ENCODE measurements at places on chromosomes 4 and X. TPM values are rescaled to one million over a fixed set of nuclear protein-coding genes. Genes with fewer than 3 reads are reported as not detected.
A peak's percentile ranks its signal among the peaks of the same experiment; 100 is the strongest.

GRCh38 chr4:95318483-95318882, 230.3 kb downstream of the UNC5C start:
- no peak for DNase-seq

- DNase-seq: no peak
Measured at GRCh38 chr4:177349191-177349590, 39.5 kb downstream of the NEIL3 start.

- no peak for DNase-seq
Measured at GRCh38 chrX:113330416-113330815, 489.8 kb upstream of the AMOT start.

GRCh38 chr4:75630174-75630936, at the start of gene CDKL2:
TSS of gene CDKL2 (minus strand) at chr4:75630528. CDS start at chr4:75625988, 4,540 bp downstream.
- peak; percentile 92 for DNase-seq

GRCh38 chrX:29842552-29842951, 372.8 kb upstream of the MAGEB2 start:
- no peak for DNase-seq

DNA sequence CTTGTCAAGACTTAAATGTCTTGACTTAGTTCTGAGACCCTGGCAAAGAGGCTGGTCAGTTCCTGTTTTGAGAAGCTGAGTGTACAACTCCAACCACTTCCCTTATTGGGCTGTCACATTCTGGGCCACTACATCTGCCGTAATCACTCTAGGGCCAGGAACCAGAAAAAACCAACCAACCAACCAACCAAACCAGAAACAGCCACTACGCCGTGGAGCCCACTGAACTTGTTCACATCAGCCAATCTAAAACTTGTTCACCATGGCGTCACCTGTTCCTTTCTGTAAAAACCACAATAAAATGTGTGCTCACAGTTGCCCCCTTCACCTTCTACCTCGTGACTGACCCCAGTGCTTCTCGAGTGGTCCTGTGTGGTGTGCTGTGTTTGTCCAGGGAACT, 107.3 kb downstream of the JADE1 start:
- no peak for DNase-seq

The CT45A1 gene
- total RNA-seq: not detected

The HPSE gene
- total RNA-seq: 10.6 TPM

The MAML3 gene
- 0.44 TPM for total RNA-seq

The S100G gene
- total RNA-seq: not detected
